Activated CD4-positive, alpha-beta T cell treated with anti-CD3 and anti-CD28 coated beads, Interleukin-2, amount 50 U/mL, for 24 hours (primary cell): ENCODE measurements at places on chromosomes 2 and 18.

- no peak for DNase-seq
Observed at GRCh38 chr2:38107738-38108410, 31.9 kb upstream of the CYP1B1 start.

- no peak for DNase-seq
Observed at GRCh38 chr2:150605664-150606063, 118.2 kb upstream of the RND3 start.

- no peak for DNase-seq
Observed at GRCh38 chr2:112767693-112768330, 3.4 kb upstream of the CKAP2L start.

DNA sequence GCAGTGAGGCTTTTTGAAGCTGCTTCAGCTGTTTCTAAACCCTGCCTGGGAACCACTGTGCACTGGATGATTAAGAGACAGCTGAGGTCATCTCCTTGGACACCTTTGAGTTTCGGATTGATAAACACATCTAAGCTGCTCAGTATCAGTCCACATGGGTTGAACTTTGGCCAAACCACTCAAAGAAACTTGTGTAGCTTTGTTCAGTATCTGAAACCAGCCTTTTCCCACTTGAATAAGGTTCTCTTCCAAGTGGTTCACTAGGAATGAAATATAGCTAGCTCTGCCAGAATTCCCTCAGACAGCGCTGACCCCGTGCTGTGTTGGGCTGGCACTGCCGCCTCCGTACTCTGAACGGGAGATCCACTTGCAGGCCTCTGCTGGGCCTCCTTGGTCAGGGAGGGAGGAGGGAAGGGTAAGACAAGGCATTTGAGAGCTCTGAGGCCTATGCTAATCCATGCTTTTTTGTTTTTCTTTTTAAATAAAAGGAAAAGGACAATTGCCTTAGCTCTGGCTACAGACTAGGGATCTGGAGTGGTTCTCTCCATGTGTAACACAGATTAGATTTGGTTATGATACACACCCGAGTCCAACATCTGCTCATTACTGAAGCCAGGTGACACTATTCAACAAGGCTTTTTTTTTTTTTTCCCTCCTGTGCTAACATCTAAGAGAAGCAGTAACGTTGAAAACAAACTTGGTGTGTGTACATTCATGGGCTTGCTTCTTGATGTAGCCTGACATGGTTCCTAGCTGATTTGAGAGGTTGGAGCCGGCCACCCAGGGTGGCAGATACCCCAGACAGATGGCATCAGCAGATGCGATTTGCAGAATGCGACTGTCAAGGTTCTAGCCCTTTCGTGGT, 67.7 kb downstream of the NCK2 start:
- DNase-seq, result no peak

GRCh38 chr2:120605231-120605935, 130.3 kb upstream of the GLI2 start:
- DNase-seq, result no peak

GRCh38 chr2:58866527-58866926, 625.4 kb upstream of the FANCL start:
- DNase-seq, result no peak

GRCh38 chr2:65064728-65065552, 8.7 kb downstream of the CEP68 start:
- DNase-seq, result peak; percentile 32

GRCh38 chr2:18404708-18405107, 155.7 kb downstream of the RDH14 start:
- DNase-seq, result no peak

DNA sequence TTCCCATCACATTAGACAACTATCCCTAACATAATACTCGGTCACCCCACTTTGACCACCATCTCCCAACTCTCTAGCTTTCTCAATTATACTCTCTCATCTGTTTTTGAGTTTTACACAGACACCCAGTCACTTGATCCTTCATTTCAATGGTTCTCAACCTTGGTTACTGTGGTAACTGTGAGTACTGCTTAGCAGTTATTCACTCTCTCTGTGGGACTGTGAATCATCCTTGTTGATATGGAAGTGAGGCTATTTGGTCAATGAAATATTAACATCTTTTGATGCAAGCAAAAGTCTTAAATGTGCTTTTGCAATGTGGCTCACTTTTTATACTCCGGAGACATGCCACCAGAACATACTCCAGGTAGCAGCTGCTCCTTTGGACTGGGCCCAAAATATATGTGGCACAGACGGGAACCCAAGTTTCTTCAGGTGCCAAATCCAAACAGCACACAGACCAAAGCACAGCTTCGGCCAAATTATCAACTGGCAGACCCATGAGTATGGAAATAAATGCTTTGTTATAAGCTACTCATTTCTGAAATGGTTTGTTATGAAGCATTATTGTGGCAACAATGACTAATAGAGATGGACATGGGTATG, 75.0 kb upstream of the SLC25A52 start:
- DNase-seq, result no peak

- no peak for DNase-seq
Observed at GRCh38 chr2:215002500-215002899, 135.9 kb downstream of the ABCA12 start.

GRCh38 chr2:240972201-240972600, 26.2 kb upstream of the SNED1 start:
- no peak for DNase-seq

GRCh38 chr2:147342329-147342728, 502.5 kb upstream of the ACVR2A start:
- DNase-seq, result no peak

- DNase-seq, result no peak
Observed at GRCh38 chr2:101081375-101081907, 69.7 kb downstream of the TBC1D8 start.

GRCh38 chr18:59540780-59541179, 156.4 kb downstream of the CCBE1 start:
- DNase-seq, result no peak

- DNase-seq, result no peak
Observed at GRCh38 chr2:149483004-149483605, 104.5 kb downstream of the MMADHC start.

DNA sequence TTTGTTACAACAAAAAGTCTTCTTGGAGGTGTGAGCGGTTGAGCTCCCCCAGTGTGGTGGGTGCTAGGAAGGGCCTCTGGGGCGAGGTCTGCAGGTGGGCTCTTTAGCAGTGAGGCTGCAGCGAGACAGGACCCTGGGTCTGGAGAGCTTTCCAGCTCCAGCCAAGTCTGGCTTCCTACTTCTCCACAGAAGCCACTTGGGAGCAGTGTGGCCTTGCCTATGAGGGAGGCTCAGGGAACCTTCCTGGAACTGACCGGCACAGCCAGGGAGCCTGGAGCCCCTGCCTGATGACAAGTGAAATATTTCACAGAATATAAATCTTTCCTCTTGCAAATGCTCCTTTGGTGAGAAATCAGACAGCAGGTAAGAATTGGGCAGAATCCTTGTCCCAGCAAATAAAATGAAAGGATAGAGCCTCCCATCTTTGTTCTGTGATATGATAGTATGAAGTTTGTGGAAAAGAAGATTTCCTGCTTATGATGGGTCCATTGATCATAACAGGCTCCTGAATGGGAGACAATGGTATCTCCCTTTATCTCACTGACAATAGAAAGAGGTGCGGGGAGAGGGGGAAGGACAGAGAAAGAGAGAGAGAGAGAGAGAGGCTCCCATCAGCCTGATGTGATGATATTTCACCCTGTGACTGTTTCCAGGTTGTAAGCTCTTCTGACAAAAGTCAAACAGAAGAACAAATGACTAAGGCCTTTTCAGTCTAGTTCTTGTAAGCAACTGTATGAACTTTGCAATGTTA, 289.8 kb upstream of the SPRED2 start:
- no peak for DNase-seq

DNA sequence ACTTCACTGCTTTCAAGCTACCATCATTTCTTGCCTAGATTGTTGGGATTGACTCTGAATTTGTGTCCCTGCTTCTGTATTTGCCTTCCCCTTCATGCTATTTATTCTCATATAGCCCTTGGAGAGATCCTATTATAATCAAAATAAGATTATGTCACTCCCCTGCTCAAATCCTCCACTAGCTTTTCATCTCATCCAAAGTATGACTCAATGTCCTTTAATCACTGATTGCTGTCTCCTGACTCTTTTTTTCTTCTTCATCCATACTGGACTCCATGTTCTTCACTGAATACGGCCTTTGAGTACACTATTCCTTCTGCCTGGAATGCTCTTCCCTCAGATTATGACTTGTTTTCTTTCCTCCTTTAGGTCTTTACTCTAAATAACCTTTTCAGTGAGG, 5.0 kb downstream of the RBKS start:
- no peak for DNase-seq

DNA sequence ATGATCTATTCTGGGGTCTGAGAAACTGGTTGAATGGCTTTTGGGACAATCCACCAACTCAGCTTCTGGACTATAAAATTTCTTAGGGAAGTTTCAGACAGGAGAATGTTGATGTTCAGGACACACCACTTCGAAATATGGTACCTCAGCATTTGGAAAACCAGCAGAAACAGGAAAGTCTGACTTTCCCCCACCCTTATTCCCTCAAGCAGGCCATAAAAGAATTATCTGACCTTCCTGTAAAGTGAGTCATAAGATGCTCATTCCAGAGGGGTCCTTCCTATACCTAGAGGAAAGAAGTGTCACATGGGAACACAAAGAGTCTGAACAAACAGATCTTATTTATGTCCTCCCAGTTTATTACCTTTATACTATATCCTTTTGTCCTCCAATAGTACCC, 415.0 kb downstream of the CPS1 start:
- DNase-seq, result no peak

GRCh38 chr2:112345030-112346027, 69.9 kb downstream of the ZC3H6 start:
- no peak for DNase-seq

- no peak for DNase-seq
Observed at GRCh38 chr2:143764261-143764660, 635.0 kb downstream of the ARHGAP15 start.

- no peak for DNase-seq
Observed at GRCh38 chr18:35024196-35024595, 17.0 kb upstream of the MAPRE2 start.

GRCh38 chr2:118654945-118655344, 192.5 kb downstream of the EN1 start:
- DNase-seq, result no peak

GRCh38 chr2:61962095-61962984, 56.9 kb downstream of the COMMD1 start:
- no peak for DNase-seq

DNA sequence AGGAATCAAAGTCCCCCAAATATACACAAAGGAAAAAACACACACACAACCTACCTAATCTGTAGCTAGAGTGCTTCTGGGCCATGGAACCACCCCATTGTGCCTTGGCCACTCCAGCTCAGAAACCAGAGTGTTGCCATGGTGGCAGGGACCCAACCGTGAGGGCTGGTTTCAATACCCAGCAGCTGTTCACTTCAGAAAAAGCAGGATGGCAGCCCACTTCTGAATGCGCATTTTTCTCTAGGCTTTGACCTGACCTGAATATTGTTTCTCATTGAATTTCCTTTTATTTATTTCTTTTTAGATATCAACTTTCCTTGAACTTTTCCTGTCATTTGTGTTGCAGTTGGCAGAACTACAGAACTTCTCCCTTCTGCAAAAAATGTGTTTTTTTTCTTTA, 43.0 kb upstream of the EHBP1 start:
- DNase-seq, result no peak
